Skin of body (tissue), 3 donors: ENCODE measurements at places on chromosomes 5 and 9. TPM values are rescaled to one million over a fixed set of nuclear protein-coding genes. Genes with fewer than 3 reads are reported as not detected.

The BSPRY gene
- 3.9 TPM for total RNA-seq

GRCh38 chr5:11906497-11906896, 2.3 kb upstream of the CTNND2 start:
- no peak for DNase-seq

- DNase-seq, result no peak
Observed at GRCh38 chr9:27248702-27249101, 48.2 kb downstream of the EQTN start.

- DNase-seq, result no peak
Observed at GRCh38 chr9:113311961-113312360, 8.8 kb upstream of the RNF183 start.

DNA sequence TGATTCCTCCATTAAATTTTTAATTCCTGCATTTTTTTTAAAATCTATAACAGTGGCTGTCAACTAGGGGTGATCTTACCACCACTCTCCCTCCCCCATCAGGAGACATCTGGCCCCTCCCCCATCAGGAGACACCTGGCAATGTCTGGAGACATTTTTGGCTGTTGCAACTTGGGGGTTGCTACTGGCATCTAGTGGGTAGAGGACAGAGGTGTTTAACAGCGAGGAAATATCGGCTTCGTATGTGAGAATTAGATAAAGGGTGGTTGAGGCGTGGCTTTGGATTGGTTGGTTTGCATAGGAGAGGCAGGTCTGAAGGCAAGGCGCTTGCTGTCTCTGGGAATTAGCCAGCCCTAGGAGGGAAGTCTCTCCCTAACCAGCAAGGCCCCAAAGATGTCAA, 10.5 kb downstream of the CDHR2 start:
- DNase-seq, result no peak

The TMC1 gene
- total RNA-seq, result 0.69 TPM

DNA sequence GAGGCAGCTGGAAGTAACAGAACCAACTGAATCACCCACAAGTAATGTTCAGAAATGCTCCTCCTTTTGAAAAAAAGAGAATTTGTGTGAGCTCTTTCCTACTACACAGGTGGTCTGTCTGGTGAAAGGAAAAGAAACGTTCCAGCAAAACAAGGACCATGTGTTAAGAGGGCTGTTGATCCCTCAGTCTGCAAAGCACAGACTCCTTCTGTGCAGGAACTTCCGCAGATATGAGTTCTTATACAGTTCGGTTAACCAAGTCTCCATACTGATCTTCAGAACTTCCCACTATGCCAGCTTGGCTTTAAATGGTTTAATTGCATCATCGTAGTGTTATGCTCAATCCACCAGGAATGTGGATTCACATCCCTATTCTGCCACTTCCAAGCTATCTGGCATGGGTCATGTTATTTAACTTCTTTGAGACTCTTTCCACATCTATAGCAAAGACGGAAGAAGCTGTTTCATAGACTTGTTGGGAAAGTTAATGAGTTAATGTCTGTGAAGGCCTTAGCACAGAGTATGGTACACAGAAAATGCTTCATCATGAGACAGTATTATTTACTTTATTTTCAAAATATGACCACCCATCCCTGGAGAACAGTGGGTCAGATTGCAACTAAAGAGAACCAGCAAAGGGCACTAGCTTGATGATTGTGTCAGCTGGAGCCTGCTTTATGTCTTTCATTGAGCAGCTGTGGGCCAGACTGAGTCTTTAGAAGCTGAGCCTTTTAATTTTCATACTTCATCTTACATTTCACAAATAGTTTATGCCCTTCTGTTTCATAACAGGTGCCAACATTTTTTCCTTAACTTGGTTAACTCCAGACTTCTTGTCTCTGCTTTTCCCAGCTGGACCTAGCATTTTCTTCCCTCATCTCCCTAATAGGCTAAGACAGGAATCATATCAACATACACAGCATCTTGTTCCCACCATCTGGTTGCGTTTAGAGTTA, 89.9 kb downstream of the MAMDC2 start:
- DNase-seq, result no peak

The TMEFF1 gene
- 4.7 TPM for total RNA-seq

The CCNI2 gene
- total RNA-seq, result 0.30 TPM

GRCh38 chr5:97838214-97838613, 655.2 kb upstream of the RIOK2 start:
- peak; percentile 96 for DNase-seq
